ENCODE measurements at places on chromosomes 4 and X.

DNA sequence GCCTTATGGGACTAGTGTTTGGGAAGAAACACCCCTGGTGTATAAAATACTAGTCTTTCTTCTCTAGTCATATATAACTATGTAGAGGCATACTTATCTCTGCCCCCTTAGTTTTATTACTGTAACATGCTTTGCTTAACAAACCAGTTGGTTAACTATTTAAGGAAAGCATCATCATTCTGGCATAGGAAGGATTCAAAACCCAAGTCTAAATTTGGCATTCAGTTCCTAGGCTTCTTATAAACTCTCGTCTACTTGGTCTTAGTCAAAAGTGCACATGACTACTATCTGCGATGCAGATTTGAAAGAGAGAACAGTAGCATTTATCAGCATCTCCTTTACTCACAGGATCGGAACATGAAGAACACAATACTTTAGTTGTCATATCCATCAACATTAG lies 111.3 kb downstream of the MFAP3L start:
- no peak for DNase-seq

GRCh38 chrX:32825009-32825408 lies 386.3 kb downstream of the DMD start:
- no peak for DNase-seq

- DNase-seq, result no peak
Measured at GRCh38 chr4:6275898-6276806, 6.5 kb downstream of the WFS1 start.

GRCh38 chr4:98685225-98686042 lies 27.0 kb upstream of the TSPAN5 start:
- DNase-seq, result no peak

DNA sequence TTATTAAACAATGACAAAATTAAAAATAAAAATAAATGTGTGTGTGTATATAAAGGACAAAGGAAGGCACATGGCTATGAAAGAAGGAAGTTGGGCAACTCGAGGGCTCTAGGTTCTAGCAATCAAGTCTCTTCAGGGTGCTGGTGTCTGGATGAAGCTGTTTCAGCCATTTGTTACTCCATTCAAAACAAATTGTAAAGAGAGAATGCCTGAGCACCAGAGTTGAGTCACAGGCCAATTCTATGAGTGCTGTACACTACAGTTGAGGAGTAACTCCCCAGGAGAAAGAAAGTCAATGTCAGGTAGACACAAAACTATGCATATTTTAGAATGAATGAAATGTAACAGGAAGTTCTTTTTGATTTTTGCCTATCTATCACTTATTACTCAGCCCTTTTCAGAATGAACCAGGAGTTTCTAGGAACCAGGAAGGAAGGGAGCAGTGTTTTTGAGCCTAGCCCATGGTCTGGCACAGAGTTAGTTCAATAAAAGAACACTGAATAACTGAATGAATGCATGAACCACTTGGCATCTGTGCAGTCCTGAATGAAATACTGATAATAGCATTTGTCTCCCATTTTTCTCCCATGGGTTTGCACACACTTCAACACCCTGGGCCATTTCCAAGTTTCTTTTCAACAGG lies 151.7 kb upstream of the CPEB2 start:
- DNase-seq, result no peak

- DNase-seq, result no peak
Measured at GRCh38 chr4:141246683-141247429, 26.2 kb downstream of the ZNF330 start.

- no peak for DNase-seq
Measured at GRCh38 chr4:85798012-85798770, 323.2 kb downstream of the ARHGAP24 start.

DNA sequence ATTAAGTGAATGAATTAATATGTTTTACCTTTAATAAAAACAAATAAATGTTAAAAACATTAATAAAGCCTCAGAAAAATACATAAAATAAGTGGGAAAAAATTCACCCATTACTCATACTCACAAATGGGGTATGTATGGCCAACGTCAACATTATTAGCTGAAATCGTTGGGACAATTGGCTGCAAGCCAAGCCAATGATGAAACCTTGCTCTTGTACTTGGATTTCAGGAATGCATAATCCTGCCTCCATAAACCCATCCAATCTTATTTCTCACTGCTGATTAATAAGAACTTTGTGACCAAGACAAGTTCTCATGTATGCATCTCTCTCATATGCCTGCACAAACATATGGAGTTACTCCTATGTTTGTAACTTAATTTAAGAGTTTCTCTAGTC lies 35.3 kb upstream of the ADAMTS3 start:
- no peak for DNase-seq

- peak; percentile 33 for DNase-seq
Measured at GRCh38 chr4:122151982-122152710, at the start of gene BLTP1. Gene BLTP1 (plus strand): TSS chr4:122152331. CDS start chr4:122170648, 18,317 bp downstream.

DNA sequence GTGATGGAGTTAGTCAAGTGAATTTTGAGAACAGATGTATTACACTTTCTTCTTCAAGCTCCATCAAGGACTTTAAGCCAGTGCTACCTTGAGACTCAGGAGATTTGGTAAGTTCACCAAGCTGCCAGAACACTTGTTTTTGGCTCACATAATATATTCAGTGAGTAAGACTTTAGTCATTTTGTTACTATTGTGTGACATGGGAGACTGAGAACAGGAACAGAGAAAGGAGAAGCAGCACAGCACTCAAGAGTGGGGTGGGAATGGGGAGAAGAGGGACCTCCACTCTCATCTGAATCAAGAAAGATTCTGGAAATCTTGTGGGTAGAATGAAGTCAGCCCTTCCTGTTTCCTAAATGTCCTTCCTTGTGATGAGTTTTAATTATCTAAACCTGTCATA lies 87.3 kb upstream of the TET2 start:
- no peak for DNase-seq

- DNase-seq, result no peak
Measured at GRCh38 chrX:153857348-153857903, 27.1 kb upstream of the PDZD4 start.

DNA sequence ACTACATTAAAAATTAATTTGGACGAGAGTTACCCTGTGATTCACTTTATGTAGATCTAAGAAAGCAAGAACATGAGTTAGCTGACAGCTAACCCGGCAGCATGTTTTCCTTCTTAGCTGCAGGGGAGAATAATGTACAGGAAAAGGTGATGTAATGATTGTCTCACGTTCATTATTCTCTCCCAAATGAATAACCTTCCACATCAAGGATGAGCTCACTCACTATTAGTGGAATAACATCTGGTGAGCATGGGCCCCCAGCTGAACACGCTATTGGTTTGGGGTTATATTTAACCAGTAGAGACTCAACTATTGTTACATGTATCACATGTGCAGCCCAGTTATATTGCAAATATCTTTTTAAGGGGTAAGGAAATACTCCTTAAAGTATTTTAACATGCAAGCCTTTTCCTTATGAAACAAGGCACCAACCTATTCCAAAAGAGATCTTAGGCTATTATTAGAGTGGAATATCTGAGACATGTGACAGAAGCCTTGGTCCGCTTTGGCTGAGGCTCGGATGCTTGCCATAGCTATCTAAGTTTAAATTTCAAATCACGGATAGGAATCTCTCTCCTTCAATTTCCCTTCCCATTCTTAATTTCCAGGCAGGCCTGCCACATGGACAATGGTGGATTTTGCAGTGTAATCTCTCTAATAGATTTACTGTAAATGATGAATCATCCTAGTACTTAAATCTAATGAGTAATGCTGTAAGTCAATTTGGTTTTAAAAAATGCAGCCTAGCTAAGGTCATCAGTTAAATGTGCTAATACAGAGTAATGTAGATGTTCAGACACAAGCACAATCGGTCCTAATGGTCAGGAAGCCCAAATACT lies 99.0 kb upstream of the OTUD4 start:
- peak; percentile 37 for DNase-seq

GRCh38 chr4:152929888-152930287 lies 6.2 kb upstream of the FHDC1 start:
- DNase-seq, result no peak

- DNase-seq, result peak; percentile 93
Measured at GRCh38 chr4:20203508-20203907, 48.2 kb upstream of the SLIT2 start.

- no peak for DNase-seq
Measured at GRCh38 chrX:109716431-109717028, 16.5 kb downstream of the ACSL4 start.

DNA sequence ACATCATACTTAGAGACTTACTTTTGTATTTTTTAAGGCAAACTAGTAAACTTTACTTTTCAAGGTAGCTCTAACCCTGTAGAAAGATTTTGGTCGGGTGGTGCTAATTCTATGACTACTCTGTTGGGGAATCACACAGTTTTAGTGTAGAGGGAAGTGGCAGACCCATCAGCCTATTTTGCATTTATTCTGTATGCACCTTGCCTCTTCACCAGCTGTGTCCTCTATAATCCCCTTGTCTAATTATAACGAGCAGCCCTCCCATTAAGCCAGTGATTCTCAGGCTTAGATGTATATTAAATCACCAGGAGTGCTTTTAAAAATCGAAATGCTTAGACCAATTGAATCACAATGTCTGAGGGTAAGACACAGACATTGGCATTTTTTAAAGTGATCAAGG lies 78.1 kb downstream of the GALNT7 start:
- no peak for DNase-seq

DNA sequence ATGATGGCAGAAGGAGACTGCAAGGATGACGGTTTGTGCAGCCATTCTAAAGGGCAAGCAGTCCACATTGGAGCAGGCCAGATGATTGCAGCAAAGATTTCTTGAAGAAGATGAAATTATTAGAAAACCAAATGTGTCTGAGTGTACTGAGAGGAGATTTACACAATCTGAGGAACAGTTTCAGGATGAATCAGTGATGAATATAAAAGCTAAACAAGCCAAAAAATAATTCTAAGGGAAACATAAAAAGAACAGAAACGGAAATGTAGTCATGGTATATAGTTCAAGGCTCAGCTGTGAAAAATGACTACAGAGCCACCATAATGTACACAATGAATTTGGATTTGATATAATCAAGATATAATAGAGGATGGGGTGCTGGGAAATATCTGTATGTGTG lies 168.5 kb downstream of the PDGFC start:
- peak; percentile 46 for DNase-seq

GRCh38 chrX:38606821-38607220 lies 45.5 kb downstream of the TSPAN7 start:
- no peak for DNase-seq

GRCh38 chrX:39409246-39409917 lies 608.1 kb downstream of the MID1IP1 start:
- no peak for DNase-seq

GRCh38 chr4:147969573-147970385 lies 237.9 kb downstream of the ARHGAP10 start:
- no peak for DNase-seq

DNA sequence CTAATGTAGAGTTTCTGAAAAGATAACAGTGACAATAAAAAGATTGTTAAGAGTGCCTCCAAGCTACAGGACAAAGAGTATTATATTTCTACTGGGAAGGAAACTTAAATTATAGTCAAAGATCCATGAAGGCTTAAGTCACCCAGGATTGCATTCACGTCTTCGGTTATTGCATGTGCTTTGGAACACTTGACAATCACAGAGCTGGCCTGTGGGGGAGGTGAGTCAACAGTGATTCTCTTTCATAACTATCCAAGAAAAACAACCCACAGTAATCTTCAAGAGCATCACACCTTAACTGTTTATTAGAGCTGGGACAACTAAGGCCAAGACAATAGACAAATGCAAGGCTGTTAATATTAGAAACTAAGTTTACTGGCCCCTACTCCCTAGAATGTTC lies 40.3 kb downstream of the PDGFC start:
- DNase-seq, result peak; percentile 64

GRCh38 chr4:8700531-8700930 lies 108.0 kb downstream of the CPZ start:
- DNase-seq, result no peak

GRCh38 chrX:11619441-11619840 lies 46.3 kb downstream of the ARHGAP6 start:
- peak; percentile 24 for DNase-seq

DNA sequence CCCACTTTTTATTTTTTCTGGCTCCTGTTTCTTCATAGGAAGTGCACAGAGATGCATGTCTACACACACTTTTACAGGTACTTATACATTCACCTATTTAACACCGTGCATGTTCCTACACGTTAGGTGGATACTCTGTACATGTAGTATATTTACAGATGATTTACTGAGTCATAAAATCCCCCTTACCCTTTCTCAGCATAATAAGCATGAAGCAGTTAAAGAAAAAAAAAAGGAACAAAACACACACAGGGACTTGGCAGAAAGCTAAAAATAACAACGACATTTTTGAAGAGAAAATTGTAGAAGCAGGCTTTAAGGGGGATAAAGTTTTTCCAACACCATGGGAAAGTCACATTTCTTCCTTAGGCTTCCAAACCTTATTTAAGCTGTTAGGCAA lies 96.4 kb upstream of the IQCM start:
- DNase-seq, result no peak

DNA sequence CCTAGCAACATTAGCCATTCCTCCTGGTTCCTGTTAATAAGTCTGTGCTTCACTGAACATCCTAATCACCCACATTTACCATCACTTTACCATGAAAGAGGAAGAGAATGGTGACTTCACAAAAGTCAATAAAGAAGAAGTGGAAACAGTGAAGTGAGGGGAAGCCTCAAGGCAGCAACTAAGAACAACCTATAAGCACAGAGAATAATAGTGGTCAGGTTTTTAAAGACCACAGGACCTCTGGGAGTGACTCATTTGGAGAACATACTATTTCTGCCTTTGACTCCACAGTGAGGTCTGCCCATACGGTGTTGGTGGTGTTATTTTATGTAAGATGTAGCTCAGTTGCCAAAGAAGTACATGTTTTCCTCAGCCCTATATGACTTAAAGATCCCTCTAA lies 86.0 kb upstream of the TET2 start:
- no peak for DNase-seq

- no peak for DNase-seq
Measured at GRCh38 chr4:142883040-142883832, 37.1 kb upstream of the INPP4B start.

DNA sequence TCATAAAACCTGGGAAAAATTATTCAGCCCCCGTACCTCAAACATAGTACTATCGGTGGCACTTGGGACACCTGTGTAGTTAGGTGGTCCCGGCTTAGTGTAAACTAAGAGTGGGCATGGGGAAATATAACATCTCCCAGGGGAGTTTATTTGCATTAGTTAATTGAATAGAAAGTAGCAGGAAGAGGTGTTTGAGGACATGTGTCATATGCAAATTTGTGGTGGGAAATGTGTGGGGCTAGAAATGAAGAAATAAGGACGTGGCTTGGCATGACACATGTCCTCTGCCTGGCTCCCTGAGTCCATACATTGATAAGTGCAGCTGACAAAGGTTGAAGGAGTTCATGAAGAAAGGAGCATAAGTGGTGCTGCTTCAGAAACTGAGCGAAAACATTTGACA lies 483.6 kb downstream of the SH2D1A start:
- no peak for DNase-seq

DNA sequence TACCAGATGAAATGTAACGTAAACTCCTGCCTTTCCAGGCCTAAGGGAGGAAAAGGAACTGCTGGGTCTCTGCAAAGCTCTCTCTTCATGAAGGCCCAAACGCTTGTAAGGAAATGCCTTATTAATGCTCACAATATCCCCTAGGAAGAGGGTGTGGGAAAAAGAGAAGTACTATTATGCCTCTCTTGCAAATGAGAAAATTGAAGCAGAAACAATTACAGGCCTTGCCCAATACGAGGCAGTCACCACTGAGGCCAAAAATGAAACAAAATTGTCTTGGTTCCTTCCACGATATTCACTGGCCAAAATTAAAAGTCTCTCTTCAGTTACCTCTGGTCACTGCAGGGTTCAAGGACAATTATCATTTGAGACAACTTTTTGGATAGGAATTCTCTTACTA lies 3.2 kb downstream of the SCARB2 start:
- DNase-seq, result no peak
